ENCODE measurements at places on chromosomes 5 and 9.

DNA sequence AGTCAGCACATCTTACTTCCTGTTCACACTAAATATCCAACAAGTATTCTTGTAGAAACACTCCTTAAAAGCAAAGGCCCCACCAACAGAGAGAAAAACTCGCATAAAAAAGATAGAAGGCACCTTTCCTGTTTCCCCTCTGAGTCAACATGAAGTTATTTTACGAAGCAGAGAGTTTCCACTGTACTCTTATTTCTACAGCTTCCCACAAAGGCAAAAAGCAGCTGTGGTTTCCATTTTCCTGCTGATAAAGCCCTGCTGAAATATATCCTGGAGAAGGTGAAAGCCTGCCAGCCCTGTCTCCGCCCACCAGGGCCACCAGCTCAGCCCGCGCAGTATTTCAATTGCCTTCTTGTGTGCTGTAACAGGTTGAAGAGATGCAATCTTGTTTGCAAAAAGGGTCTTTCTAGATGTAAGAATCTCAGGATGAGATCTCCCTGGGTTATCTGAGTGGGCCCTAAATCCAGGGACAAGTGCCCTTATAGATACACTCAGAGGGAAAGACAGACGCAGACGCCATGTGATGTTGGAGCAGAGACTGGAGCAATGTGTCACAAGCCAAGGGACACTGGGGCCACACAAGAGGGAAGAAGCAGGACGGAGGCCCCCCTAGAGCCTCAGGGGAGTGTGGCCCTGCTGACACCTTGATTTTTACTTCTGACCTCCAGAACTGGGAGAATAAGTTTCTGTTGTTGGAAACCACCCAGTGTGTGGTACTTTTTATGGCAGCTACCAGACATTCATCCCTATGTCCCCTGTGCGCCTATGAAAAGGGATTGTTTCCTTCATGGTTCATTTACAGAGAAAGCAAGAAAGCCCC lies 19.9 kb downstream of the SEMA4D start:
- DNase-seq: no peak

DNA sequence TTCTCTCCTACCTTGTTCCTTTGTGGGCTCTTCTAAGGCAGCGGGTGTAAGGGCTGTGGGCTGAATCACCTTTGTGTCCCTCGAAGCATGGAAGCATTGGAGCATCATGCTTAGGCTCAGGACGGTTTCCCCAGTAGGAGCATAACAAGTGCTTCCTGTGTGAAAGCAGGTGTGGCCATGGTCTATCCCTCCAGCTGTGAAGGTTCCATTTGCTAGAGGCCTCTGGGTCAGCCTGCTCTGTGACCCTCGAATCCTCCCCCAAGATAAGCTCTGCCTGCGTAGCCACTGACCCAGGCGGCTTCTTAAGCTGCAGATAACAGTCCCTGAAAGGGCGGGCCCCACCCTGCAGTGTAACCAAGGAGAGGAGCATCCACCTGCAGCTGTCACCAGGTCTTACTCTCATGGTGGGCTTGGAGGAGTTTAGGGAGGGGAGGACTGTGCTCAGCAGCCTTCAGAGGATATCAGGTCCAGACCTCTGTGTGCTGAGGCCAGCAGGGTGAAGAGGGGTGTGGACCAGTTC lies 8.4 kb upstream of the NDST1 start:
- no peak for DNase-seq

DNA sequence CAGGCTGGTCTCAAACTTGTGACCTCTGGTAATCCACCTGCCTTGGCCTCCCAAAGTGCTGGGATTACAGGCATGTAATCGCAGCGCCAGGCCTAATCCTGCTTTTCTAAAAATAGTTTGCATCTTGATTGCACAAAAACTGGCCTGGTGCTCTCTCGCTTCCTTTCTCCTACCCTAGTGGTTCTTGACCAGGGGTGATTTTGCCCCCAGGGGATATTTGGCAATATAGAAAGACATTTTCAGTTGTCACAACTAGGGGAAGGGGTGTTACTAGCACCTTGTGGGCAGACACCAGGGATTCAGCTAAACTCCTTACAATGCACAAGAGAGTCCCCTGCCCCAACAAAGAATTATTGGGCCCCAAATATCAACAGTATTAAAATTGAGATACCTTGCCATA lies 139.8 kb downstream of the DROSHA start:
- no peak for DNase-seq

DNA sequence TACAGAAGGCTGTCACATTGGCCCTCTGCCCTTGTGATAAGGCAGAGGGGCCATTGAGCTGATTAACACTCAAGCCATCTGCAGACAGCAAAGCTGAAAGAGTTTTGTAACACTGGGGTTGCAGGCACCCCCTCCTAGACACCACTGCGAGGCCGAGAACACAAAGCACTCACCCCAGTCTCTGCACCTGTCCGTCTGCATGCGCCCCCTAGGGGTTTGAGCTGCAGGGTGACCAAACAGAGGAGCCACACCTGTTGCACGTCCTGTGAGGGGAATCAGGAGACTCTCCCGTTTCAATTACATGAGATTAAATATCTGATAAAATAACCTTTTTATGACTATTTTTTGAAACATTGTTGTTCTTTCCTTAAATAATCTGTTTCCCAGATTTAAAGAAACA lies 1180.4 kb downstream of the CDH9 start:
- DNase-seq: no peak

DNA sequence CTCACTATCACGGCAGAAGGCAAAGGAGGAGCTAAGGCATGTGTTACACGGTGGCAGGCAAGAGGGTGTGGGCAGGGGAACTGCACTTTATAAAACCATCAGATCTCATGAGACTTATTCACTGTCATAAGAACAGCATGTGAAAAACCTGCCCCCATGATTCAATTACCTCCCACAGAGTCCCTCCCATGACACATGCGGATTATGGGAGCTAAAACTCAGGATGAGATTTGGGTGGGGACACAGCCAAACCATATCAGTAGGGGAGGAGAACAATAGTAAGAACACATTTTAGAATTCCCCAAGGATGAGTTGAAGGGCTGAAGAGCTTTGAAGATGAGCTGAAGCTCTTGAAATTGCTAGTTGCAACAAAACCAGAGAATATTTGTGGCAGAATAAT lies 287.9 kb downstream of the SMARCA2 start:
- DNase-seq: no peak

GRCh38 chr5:135240781-135241360 lies 158.2 kb downstream of the MACROH2A1 start:
- no peak for DNase-seq

Data from RKO (cell line).